ENCODE measurements at places on chromosomes 3 and 15.

GRCh38 chr15:27427276-27427675, 456.3 kb downstream of the GABRG3 start:
- no peak for DNase-seq

DNA sequence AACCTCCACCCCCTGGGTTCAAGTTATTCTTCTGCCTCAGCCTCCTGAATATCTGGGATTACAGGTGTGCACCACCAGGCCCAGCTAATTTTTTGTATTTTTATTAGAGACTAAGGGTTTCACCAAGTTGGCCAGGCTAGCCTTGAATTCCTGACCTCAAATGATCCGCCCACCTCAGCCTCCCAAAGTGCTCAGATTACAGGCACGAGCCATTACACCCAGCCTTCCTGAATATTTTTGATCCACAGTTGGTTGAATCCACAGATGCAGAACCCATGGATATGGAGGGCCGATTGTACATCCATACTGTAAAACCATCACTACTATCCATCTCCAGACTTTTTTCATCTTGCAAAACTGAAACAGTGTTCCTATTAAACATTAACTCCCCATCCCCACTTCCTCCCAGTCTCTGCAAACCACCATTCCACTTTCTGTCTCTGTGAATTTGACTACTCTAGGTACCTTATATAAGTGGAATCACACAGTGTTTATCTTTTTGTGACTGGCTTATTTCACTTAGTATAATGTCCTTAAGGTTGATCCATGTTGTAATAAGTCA, 8.2 kb upstream of the TMEM62 start:
- no peak for DNase-seq

- no peak for DNase-seq
Observed at GRCh38 chr15:89674526-89674925, 4.6 kb downstream of the PLIN1 start.

DNA sequence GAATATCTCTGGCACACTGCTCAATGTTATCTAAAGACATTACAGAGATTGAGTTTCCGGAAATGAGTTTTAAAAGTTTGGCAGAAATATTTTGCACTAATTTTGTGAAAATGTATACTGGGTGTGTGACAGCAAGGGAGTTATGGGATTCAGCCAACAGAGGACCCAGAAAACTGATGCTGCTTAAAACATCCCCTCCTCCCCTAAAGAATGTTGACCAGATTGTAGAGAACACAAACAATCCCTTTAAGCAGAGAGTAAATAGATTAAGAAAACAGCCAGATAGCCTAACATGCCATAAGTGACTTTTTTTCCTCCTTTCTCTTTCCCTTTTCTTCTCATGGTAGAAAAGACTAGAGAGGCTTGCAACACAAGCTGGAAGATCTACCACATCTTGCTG, 928.0 kb upstream of the ALCAM start:
- DNase-seq, result no peak

DNA sequence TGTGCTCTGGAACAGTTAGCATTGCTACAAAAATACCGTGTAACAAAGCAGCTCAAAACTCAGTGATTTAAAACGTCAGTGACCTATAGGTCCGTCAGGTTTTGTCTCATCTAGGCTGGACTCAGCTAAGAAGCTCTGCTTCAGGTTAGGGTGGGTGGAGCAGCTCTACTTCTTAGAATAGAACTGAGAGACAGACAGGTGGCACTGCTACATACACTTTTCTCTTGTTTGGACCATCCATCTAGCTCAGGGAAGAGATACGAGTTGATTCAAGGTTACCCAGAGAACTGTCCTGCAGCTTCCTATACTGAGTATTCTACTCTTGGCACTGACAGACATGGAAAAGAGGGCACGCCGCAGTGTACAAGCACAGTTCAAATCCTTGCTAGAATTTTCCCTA, 456.1 kb downstream of the IGSF11 start:
- DNase-seq, result no peak

DNA sequence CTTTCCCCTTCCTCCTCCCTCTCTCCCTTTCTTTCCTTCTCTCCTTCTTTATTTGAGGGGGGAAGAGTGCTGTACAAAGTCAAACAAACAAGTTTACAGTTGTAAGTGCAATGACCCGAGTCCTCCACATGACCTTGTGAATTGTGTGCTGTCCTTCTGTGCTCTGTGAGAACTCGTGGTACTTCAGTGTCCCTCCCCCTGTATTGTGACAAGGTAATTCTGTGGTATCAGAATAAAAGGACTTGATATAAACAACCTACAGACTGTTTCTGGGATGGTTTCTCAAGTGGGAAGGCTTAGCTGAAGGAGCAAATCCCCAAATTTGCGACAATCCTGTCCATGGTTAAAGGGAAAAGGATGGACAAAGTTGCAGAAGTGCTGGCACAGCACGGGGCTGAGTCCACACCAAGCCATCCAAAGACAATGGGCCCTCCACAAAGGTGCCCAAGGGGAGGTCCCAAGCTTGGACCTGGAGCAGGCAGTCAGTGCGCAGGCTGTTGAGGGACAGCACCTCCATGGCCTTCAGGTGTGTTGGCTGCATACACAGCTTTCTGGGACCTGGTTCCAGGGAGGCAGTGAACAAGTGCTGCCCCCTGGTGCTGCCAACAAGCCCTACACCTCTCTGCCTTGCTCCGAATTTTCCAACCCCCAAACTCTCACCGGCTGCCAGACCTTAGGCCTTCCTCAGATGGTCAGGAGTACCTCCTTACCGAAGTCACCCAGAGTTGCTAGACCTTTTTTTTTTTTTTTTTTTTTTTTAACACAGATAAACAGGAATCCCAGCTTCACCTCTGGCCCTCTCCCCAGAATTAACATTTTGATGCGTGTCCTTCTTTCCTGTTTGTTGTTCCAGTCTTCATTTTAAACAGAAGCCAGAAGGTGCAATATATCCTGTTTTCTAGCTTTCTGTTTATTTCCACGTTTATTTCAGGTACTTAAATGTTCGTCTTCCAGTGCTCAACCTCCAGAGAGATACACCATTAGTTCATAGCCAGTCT, 2.6 kb upstream of the APEH start:
- DNase-seq, result no peak
